Activated CD4-positive, alpha-beta memory T cell treated with anti-CD3 and anti-CD28 coated beads, Interleukin-2, amount 10 ng/mL, durations not matched to agents 7 days and 5 days (primary cell): ENCODE measurements at places on chromosomes 6 and 20. TPM values are rescaled to one million over a fixed set of nuclear protein-coding genes. Genes with fewer than 3 reads are reported as not detected.

DNA sequence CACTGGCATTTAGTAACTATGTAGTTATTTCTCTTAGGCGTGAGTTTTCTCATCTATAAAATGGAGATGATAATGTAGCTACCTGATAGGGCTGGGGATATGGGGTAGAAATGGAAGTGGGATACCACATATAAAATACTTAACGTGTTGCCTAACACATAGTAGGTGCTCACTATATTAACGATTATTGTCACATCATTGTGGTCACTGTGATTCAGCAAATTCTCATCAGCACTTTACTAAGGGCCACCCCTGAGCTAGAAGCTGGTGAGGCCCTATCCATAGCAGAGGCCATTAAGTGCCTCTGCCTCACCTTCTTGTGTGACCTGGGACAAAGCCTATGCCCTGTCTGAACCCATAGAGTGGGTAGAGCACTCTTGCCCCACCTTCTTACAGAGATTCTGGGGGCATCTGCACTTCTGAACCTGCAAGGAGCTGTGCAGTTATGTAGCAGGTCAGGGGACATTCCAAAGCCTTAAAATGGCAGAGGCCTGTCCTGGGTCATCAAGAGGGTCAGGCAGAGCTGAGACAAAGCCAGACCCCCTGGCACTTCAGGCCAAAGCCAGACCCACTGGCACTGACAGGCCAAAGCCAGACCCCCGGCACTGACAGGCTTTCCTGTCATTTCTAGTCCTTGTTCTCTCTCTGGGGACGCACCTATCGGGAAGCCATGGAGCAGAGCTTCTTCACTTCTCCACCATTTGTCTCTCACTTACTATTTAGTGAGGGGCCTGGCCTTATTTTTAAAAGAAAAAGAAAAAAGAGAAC is 7.0 kb upstream of the RIMS4 start:
- DNase-seq = no peak

DNA sequence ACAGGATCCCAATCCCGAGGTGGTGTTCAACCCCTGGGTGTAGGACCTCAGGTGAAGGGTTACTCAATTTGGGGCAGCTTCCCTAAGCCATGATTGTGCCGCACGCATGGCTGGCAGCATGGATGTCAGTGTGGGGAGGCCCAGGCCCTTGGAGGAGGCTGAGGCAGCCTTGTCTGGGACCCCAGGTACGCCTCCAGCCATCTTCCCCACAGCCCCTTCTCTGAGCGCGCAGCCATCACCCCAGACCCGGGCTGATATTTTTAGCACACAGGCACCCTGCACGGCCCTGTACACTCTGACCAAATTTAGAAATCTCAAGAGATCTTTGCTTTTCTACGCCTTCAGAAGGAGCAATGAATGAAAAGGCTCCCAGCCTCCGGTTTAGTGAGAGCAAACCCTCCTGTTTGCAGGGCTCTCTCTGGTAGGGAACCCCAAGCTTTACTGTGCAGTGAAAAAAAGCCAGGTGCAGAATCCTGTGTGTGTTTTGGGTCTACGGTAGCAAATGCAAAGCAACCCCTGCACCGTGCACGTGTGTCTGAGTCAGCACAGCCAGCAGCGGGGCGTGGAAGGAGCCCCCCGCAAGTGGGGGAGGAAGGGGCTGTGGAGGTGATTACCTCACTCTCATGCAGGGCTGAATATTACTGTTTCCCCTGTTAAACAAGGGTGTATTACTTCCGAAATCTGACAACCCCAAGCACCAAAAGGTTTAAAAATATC is 44.3 kb downstream of the CTCFL start:
- no peak for DNase-seq

- DNase-seq = no peak
These were observed 118.0 kb downstream of the ANKS1A start for GRCh38 chr6:35007016-35007415.

DNA sequence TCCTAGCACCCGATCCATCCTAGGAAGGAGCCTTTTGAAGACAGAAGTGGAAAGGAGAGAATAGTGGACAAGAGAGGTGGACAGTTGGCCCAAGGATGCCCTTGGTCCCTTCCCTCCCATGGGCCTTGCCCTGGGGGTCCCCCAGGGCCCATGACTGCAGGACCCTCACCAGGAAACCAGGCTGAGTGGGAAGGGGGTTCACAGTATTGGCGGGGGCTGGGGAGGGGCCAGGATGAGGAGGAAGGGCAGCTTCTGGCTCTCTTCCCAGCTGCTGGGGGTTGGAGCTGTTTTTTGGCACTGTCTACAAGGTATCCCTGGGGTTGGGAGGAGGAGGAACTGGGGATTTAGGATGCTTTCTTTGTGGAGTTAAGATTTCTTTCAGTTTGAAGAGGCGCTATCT is 4.0 kb upstream of the DSN1 start:
- no peak for DNase-seq

DNA sequence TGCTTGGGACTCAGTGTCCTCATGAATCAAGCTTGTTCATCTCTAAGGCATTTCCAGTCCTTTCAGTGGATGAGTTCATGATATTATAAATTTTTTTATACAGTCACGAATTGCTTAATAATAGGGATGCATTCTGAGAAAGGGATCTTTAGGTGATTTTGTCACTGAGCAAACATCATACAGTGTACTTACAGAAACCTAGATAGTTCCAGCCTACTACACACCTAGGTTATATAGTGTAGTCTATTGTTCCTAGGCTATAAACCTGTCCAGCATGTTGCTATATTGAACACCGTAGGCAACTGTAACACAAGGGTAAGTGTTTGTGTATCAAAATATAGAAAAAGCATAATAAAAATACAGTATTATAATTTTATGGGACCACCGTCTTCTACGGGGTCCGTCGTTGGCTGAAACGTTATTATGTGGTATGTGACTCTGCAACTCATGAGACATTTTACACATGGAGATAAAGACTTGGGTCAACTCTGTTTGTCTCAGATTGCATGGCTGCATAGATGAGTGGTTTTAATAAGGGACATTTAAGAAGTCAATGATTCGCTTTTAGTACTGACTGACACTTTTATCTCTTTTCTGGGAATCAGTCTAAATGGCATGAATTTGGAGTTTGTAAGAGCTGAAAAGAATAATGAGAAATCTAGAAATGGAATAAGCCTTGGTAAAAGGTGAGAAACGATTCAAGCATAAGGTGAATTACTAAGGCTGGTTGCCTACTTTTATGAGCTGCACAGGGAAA is 33.2 kb downstream of the CLIC5 start:
- DNase-seq = no peak

- no peak for DNase-seq
These were observed 63.1 kb downstream of the PSMG4 start for GRCh38 chr6:3321875-3322274.

GRCh38 chr6:8057263-8057662 is 6.9 kb downstream of the BLOC1S5 start:
- no peak for DNase-seq

GRCh38 chr6:96898241-96898851 is 655 bp upstream of the NDUFAF4 start:
- DNase-seq = no peak

- DNase-seq = no peak
These were observed 179.4 kb downstream of the NRN1 start for GRCh38 chr6:5827056-5827904.

GRCh38 chr6:22829070-22829469 is 259.7 kb downstream of the HDGFL1 start:
- DNase-seq = no peak

GRCh38 chr6:143000811-143001210 is 55.8 kb upstream of the HIVEP2 start:
- DNase-seq = no peak

DNA sequence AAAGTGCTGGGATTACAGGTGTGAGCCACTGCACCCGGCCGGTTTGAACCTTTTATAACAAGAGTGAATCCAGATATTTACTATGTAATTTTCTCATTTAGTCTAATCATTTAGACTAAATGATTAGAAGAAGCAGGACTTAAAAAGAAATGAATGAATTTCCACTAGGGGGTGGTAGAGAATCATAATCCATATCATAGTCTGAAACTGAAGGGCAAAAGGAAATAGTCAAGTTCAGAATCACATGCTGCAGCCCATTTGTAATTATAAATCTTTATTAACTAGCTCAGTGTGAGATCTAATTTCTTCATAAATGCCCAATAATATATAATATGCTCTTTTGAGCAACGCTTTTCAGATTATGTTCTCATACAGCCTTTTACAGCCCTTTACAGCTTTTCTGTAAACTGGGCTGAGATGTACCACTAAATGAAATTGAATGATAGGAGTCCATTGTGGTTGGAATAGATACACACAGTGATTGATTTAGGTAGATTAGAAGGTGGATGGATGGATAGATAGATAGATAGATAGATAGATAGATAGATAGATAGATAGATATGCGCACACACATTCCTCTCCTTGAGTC is 31.8 kb downstream of the PSMB9 start:
- no peak for DNase-seq

DNA sequence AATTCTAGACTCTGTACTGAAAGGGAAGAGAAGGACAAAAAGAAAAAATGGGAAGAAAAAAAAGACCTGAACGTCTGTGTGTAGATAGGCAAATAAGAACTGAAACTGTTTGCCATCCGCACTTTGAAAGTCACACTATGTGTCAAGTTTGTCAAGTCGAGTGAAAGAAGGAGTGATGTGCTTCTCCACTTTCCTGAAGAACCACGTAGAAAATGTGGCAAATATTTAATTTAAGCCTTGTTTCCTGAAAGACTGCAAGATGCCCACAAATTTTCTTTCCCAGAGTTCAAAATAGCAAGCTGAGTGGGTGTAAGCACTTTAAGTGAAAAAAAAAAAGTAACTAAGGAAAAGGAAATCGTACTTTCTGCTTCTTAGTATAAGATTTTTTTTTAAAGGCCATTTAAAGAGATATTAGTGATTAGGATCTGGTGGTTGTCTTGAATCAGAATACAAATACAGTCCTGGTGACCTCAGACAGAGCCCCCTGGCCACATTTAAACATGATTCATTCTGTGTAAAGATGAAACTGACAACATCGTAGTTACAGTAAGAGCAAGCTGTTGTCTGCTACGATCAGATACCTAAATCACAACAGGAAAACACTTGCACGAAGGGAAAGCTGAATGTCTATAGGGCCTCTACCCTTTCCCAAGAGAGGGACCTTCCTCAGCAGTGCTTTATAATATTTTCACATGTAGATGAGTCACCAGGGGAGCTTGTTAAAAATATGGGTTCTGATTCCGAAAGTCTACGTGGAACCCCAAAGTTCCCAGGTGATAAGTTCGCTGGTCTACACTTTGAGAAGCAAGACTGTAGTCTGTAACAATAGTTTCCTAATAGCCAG is 102.3 kb downstream of the HIVEP2 start:
- peak; percentile 52 for DNase-seq

DNA sequence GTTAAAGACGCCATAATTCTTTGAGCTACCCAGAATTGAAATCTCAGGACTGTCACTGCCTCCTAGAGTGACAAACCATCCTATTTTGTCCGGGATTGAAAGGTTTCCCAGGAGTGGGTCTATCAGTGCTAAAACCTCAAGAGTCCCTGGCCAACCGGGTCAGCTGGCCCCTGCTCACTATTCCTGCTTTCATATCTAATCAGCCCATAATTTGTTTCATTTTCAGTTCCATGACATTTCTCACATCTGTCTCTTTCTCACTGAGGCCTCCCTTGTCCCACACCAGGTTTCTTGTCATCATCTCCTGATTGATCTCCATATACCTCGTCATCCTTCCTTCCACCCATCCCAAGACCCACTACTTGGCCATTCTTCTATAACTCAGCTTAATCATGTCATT is 98.2 kb downstream of the SLC35B3 start:
- DNase-seq = no peak

- peak; percentile 34 for DNase-seq
These were observed 106.9 kb downstream of the IPCEF1 start for GRCh38 chr6:154249499-154250298.

- no peak for DNase-seq
These were observed 241.9 kb upstream of the ZFP64 start for GRCh38 chr20:52433326-52434040.

DNA sequence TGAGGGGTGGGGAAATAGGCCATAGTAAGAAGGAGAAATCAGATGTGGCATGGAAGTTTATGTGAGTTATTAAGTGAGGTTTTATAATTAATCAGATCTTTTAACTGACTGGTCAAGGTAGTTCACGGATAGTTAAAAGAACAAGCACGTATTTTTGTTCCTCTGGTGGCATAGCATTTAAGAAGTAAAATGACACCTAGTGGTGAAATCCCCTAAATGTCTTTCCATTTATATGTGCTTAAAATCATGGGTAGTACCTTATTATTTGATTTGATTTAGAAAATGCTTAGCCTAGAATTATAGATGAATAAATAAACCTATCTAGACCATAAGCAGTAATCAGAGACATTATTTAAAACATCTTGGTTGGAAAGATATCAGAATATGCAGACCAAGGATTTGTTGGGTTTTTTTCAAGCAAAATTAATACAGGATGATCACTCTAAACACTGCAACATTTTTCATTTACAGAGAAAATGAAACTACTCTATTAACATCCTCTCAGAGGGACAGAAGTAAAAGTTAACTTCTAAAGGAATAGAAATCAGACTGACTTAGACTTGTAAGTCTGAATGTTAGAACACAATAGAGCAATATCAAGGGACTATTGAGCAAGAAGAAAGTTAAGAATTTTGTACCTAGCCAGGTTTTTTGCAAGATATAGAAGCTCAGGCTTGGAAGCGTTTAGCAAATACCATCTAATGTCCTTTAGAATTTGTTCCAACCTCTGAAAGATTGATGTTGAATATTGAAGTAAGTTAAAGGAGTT is 81.1 kb downstream of the STXBP5 start:
- no peak for DNase-seq

GRCh38 chr6:38161331-38161730 is 341.8 kb downstream of the ZFAND3 start:
- no peak for DNase-seq

- no peak for DNase-seq
These were observed 36.8 kb upstream of the IRF4 start for GRCh38 chr6:354631-355280.

The WFDC2 gene
- total RNA-seq = not detected

The C6orf58 gene
- total RNA-seq = not detected

The SLC22A7 gene
- not detected for total RNA-seq

The BPIFA1 gene
- not detected for total RNA-seq

The ANGPT4 gene
- total RNA-seq = not detected

The ATAT1 gene
- 6.3 TPM for total RNA-seq

The MEP1A gene
- total RNA-seq = not detected

The EDN3 gene
- 0.25 TPM for total RNA-seq

The OOEP gene
- total RNA-seq = 0.68 TPM

The ULBP1 gene
- 2.1 TPM for total RNA-seq

The SLC12A5 gene
- total RNA-seq = not detected

The TGM2 gene
- 0.38 TPM for total RNA-seq

The SLC17A1 gene
- not detected for total RNA-seq

The PPP1R3G gene
- 0.08 TPM for total RNA-seq

The PSORS1C2 gene
- not detected for total RNA-seq

The KLHDC3 gene
- 64.6 TPM for total RNA-seq

The PGC gene
- not detected for total RNA-seq

The VWA7 gene
- 12.2 TPM for total RNA-seq

The RBM24 gene
- not detected for total RNA-seq
